Hepatic stellate cell (primary cell): ENCODE measurements at places on chromosomes 6 and 20.

GRCh38 chr20:20303742-20304141 lies 64.2 kb upstream of the INSM1 start:
- no peak for DNase-seq

DNA sequence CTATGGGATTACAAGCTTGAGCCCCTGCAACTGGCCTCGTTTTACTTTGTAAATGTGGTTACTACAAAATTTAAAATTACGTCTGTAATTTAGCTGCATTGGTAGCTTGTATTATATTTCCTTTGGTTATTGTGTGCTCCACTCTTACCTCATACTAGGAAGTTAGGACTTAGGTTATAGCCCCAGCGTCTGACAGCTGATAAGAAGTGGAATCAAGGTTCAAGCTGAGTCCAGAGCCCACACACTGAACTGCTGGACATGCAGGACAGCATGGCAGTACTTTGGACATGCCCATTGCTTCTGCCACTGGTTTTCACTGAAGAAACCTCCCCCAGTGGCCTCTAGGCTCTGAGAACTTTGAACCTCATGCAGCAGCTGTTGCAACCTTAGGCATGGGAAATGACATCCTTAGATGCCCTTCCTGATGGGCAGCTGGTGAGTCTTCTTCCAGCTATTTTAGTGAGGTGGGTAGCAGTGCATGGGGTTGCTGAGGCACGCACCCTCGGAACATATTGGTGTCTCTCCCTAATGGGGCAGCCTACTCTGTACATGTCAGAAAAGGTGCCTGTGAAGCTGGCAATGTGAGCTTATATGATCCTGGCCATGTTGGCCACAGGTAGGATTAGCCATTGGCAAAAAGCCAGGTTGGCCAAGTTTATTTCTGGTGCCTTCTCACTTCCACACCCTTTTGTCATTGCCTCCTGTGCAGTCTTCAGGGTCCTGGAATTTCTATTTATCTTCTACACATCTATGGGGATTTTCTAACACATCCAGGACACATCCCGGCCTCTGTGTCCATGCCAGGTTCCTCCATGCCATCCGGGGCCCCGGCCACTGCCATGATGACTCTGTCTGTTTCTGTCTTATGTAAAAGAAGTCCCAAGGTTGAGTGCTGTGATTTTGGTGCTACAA lies 85.3 kb downstream of the CDS2 start:
- DNase-seq: no peak

DNA sequence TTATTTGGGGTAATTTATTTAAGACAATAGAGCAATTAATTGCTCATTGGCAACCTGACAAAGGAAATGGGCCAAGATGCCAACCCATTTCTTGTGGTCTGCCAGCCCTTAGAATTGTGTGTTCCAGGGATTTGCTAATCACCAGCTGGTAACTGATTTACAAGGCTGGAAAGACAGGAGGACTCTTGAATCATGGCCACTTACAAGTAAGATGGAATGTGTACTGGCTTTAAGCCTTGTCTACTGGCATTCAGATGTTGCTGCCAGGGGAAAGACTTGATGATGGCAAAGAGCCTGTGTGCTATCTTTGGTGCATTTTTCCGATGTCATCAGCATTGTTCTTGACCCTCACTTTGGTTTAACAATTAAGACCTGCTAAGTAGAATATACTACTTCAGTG lies 91.0 kb downstream of the BCKDHB start:
- DNase-seq: no peak

- no peak for DNase-seq
Measured at GRCh38 chr20:22495789-22496188, 88.6 kb downstream of the FOXA2 start.

DNA sequence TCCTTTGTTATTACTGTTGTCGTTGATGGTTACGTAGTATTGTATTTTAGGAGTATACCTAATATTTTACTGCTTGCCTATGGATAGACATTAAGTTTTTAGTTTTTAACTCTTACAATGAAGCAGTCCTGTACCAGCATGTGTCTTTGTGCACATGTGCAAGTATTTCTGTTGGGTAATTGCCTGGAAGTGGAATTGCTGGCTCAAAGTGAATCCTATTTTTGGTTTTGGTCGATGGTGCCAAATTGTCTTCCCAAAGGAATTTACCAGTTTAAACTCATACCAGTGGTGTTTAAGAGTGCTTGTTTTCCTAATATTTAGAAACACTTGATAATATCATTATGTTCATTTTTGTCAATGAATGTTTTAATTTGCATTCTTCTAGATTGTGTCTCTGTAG lies 75.5 kb downstream of the ANKS1A start:
- no peak for DNase-seq

GRCh38 chr6:144793744-144794143 lies 508.6 kb downstream of the UTRN start:
- no peak for DNase-seq

GRCh38 chr6:8027965-8028651 lies 36.1 kb downstream of the BLOC1S5 start:
- DNase-seq: peak; percentile 8

- no peak for DNase-seq
Measured at GRCh38 chr6:110656492-110656891, 158.8 kb downstream of the CDK19 start.

- peak; percentile 15 for DNase-seq
Measured at GRCh38 chr6:132060591-132060990, 109.4 kb upstream of the CCN2 start.

GRCh38 chr6:160791459-160791858 lies 89.4 kb downstream of the PLG start:
- no peak for DNase-seq

DNA sequence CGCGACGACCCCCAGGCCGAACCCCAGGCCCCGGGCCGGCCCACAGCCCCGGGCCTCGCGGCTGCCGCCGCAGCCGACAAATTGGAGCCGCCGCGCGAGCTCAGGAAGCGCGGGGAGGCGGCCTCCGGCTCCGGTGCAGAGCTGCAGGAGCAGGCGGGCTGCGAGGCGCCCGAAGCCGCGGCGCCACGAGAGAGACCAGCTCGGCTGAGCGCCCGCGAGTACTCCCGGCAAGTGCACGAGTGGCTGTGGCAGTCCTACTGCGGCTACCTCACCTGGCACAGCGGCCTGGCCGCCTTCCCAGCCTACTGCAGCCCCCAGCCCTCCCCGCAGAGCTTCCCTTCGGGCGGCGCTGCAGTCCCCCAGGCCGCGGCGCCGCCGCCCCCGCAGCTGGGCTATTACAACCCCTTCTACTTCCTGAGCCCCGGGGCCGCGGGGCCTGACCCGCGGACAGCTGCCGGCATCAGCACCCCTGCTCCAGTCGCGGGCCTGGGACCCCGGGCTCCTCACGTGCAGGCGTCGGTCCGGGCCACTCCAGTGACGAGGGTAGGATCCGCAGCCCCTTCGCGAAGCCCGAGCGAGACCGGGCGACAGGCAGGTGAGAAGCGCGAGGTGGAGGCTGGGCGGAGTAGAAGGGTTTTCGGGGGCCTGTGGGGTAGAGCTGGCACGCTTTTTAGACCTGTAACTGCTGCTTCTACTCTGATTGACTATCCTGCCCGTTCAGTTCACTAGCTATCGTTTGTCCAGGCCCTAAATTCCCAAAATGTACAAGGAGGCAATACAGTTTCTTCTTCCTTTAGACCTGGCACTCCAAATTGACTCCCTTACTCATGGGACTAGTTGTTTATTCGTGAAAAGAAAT lies 654 bp downstream of the FAM8A1 start:
- peak; percentile 24 for DNase-seq

DNA sequence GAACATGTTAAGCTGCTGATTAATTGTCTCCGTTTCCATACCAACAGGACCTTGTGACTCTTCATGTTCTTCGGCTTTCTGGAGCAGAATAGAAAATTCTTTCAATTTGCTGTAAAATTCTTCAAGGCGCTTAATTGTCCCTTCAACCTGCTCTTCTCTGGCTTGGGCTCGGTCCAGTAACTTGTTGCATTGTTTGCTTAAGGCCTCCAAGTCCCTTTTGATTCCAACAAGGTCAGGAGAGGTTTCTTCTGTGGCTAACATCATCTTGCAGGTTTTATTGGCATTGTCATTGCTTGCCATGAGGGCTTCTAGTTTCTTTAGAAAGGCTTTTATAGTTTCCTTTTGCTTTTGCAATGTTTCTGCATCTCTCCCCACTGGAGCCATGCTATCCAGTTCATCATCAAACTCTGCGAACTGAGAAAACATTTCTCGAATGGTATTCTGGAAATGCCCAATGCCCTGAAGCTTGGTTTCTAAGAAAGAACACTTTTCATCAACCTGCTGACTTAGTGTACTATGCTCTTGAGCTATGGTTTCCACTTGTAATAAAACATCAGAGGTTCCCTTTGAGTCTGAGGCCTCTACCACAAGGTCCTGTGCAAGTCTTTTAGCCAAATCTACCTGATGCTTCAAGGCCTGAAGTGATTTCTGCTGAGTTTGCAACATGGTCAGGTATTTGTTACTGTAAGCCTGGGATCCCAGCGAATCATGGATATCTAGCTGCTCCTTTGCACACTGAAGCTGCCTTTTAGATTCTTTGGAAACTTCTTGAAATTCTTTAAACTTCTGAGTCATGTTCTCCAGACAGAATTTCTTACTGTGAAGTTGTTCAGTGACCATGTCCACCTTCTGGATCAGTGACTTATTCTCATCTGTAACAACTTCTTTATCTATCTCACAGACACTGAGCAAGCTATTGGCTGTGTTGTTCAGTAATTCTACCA lies 90.2 kb downstream of the DST start:
- peak; percentile 7 for DNase-seq

DNA sequence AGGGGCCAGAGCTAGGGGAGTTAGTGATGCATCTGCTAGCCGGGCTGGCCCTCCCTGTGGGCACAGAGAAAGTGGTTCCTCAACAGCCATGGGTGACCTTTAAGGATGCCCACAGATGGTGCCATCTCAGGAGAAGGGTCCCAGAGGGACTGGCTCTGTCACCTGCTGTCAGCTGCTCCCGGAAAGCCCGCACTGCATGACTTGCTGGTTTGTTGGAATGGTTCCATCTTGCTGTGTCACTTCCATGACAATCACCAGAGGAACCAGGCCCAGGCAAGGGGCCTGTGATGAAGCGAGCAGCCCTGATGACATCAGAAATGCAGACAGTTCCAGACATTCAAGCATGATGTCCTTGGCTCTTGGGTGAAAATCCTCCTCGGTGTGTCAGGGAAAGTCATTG lies 125.2 kb downstream of the PHACTR3 start:
- DNase-seq: no peak

DNA sequence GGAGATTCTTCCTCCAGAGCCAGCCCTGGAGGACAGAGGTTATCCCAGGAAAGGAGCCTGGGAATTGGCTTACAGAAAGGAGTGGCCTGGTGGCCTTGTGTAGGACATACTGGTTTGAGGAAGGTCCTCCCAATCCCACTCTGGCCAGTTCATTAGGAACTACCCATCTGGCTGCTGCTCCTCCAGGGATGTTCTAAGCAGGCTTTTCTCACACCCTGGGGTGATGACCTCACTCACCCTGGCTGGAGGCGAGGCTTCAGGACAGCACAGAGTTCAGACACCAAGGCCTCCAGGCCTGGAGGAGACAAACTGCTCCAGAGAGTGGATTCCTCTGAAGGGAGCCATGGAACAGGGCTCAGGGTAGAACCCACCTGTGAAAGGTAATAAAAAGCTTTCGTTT lies 8.9 kb downstream of the GNMT start:
- no peak for DNase-seq

DNA sequence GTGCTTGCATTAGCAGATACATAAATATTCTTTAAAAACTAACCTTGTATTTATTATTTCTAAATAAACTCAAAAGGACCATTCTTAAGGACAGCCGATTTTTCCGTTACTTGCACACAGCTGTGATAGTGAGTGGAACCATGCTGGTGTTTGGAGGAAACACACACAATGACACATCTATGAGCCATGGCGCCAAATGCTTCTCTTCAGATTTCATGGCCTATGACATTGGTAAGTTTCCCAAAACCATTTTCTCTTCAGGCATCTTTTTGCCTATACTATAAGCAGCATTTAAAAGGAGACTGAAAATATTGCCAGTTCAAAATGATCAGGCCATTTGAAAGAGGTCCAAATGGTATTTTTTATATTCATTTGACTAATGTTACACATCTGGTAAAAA lies 92.3 kb downstream of the ATRN start:
- DNase-seq: no peak

DNA sequence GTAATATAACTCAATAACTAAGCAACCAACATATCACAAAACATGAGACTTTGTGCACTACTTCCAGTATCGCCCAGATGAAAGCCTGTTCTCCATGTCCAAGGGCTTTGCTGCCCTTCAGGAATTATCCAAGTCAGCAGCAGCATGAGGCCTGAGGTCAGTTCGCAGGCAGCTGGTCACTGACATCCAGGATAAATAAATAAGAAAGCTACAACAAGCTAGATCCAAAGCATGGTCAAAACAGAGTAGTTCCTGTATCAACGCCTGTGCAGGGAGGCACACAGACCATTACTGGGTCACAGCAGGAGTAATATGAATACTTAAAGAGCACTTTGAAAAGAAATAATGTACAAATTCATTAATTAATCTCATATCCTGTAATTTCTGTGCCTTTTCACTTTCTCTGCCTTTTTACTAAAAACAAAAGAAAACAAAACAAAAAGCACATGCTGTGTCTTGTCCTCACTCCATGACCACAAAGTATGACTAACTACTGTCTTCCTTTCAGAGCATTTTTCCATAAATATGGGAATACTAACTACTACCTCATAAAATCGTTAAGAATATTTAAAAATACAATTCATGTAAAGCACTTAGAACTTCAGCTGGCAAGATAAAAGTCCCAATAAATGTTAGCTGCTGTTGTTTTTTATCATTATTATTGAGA lies 374.9 kb upstream of the IRAK1BP1 start:
- no peak for DNase-seq

GRCh38 chr6:29071831-29072723 lies 15.0 kb downstream of the OR2B3 start:
- peak; percentile 2 for DNase-seq

DNA sequence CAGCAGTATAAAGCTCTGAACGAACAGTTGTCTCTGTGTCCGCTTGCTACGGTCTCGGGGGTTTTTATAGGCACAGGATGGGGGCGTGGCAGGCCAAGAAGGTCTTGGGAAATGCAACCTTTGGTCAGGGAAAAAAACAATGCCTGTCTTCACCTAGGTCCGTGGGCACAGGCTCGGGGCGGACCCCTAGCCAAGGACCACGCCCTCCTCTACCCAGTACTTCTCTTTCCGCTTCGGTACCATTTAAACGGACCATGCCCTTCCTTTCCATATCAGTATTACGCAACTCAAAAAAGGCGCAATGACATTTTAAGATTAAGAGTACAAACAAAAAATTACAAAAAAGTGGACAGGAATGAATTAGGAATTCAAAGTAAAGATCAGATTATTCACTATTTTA lies 44.3 kb upstream of the SLC17A4 start:
- DNase-seq: no peak

GRCh38 chr20:52824494-52825216 lies 147.5 kb upstream of the TSHZ2 start:
- no peak for DNase-seq

GRCh38 chr6:46933751-46934150 lies 12.0 kb upstream of the ADGRF5 start:
- no peak for DNase-seq

DNA sequence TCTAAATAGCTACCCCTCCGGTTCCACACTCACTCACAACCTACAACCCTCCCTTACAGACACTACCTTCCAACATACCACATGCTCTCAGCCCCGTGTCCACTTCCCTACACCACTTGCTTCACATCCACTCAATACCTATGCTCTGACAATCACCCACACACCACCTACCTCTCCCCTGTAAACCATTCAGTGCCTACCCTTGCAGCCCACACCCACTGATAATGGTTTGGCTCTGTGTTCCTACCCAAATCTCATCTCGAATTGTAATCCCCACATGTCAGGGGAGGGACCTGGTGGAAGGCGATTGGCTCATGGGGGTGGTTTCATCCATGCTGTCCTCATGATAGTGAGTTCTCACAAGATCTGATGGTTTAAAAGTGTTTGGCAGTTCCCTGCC lies 9.8 kb upstream of the ZNF343 start:
- no peak for DNase-seq

- no peak for DNase-seq
Measured at GRCh38 chr6:152671171-152671570, 26.5 kb upstream of the MYCT1 start.
